ENCODE measurements at places on chromosomes 2 and 18.
A peak's percentile ranks its signal among the peaks of the same experiment; 100 is the strongest.

DNA sequence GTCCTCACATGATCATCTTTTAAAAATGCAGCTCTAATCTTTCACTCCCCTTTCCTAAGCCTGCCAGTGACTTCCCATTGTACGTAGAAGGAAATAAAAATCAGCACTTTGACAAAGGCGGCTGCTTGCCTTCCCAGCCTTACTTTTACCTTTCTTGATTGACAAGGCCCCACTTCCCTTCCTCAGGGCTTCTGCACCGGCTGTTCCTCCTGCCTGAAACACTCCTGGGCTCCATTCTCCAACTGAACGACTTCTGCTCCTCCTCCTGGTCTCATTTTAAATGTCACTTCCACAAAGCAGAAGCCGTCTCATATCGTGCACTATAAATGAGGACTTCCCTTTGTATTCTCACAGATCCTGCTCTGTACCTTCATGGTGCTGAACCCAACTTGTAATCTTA is 56.1 kb downstream of the OSBPL6 start:
- DNase-seq: no peak

DNA sequence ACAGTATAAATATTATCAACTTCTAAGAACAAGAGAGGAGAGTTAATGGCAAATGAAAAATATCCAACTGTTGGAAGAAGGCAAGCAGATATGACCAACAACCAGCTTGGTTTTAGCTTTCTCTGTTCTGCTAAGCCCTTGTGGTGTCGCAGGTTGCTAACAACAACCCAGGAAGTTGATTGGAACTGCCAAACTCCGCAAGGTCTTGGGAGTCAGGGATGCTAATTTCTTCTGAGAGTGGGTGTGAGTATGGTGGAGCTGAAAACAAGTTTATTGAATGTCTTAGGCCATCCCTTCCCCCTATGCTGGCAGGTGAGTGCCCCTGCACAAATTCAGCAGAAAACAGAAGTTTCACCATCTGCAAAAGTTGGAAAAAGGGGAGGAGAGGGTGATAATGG is 17.5 kb downstream of the BZW1 start:
- no peak for DNase-seq

GRCh38 chr2:105446501-105446900 is 47.6 kb upstream of the FHL2 start:
- DNase-seq: no peak

GRCh38 chr18:79615091-79615490 is 64.5 kb upstream of the CTDP1 start:
- peak; percentile 4 for DNase-seq

DNA sequence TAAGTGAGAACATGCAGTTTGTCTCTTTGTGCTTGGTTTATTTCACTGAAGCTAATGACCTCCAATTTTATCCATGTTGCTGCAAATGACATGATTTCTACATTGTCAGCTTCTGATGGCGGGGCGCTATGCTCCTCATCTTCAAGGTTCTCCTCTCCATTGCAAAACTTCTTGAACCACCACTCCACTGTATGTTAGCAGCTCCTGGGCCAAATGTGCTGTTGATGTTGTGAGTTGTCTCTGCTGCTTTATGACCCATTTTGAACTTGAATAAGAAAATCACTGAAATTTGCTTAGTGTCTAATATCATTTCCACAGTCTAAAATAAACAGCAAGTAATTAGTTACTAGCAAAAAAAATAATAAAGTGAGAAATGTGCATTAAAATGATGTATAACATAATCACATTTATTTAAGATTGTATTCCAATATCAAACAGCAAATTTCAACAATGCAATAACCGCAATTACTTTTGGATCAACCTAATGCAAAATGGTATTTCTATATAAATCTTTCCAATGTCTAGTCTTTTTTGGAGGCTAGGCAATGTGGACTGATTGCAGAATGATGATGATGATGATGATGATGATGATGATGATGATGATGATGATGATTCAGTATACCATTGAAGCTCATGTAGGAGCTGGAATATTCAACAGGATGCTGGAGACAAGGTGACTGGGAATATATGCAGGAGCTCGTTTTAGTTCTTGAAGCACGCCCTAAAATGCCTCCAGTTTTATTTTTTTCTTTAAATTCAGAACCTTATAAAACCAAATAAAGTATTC is 304.9 kb upstream of the KYNU start:
- no peak for DNase-seq

DNA sequence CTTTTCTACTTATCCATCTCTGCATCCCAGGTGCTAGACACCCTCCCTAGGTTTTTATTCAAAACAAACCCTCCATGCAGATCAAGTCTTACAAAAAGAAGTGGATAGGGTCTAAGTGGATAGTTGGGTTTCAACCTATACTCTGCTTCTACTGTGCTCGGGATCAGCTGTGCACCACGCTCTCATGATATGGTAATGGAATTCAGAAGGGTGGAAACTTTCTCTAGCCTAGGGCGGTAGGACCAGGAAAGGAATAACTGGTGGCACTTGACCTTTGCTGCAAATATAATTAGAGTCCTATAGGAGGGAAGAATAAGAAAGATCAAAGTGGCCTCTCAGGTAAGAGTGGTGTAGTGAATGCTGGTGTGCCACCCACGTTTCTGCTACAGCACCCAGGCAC is 272.9 kb downstream of the GPD2 start:
- DNase-seq: no peak

- no peak for DNase-seq
Measured at GRCh38 chr2:9124231-9124741, 82.3 kb upstream of the ASAP2 start.

- DNase-seq: peak; percentile 62
Measured at GRCh38 chr2:217631115-217631514, 371.7 kb downstream of the TNS1 start.

- DNase-seq: no peak
Measured at GRCh38 chr2:171469176-171469575, 35.1 kb downstream of the DCAF17 start.

GRCh38 chr2:2831633-2832032 is 500.6 kb upstream of the MYT1L start:
- peak; percentile 84 for DNase-seq

GRCh38 chr2:106356291-106356690 is 111.9 kb downstream of the RGPD3 start:
- no peak for DNase-seq

DNA sequence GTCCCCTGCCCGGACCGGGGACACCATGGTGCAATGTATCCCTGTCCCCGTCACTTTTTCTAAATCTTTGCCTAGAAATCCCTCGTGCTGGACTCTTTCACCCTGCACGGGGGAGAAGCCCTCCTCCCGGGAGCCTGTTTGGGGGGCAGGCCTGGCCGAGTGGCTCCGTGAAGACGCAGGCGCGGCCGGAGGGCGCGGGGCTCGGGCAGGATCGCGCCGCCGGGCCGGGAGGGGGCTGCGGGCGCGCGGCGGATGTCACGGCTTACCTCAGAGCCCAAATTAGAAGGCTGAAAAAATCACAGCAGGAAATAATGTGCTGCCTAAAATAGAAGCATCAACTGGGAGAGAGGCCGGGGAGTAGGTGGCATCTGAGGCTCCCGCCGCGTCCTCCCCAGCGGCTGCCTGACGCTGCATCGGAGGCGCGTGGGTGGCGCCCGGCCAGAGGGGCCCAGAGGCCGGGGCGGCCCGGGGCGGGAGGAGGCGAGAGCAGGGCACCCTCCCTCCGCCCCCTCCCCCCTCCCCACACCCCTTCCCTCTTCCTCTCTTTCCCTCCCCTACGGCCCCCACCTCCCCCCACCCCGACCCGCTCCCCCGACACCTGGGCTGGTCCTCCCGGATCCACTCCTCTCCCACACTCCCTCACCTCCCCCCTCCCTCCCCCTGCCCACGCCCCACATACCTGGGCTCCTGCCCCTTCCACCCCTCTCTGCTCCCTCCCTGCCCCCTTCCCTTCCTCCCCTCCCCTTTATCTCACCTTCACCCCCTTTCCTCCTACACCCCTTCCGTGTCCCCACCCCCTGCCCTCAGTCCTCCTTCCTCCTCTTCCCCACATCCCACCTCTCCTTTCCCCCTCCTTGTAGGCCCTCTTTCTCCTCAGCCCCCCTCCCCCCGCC is 51.9 kb downstream of the SLC4A1AP start:
- DNase-seq: peak; percentile 38

DNA sequence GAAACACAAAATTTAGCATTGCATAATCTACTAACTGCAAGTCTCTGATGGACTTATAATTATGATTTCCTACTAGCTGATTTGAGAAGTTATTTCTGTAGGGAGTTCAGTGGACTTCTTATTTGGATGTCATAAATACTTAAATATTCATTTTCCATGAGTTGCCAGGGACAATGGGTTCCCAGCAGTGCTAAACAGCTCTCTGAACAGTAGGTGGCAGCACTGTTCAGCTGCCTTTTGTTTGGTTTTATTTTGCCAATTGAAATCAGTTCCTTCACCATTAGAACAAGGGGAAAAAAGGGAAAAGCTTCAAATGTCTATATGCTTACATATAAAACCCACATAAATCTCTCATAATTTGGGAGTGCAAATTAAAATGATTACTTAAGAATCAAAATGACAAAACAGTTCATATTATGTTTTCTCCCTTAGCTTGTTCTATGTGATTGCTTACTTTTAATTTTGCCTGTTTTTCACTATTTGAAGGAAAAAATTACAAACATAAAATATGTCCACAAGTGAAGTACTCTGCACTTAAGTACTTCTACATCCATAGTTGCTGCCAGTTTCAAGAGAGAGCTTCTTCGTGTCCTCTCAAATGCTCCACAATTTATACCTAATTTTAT is 898.9 kb downstream of the CPS1 start:
- peak; percentile 39 for DNase-seq

GRCh38 chr2:99806758-99807157 is 316.9 kb upstream of the REV1 start:
- DNase-seq: no peak

GRCh38 chr2:181105562-181105961 is 125.2 kb downstream of the UBE2E3 start:
- no peak for DNase-seq

DNA sequence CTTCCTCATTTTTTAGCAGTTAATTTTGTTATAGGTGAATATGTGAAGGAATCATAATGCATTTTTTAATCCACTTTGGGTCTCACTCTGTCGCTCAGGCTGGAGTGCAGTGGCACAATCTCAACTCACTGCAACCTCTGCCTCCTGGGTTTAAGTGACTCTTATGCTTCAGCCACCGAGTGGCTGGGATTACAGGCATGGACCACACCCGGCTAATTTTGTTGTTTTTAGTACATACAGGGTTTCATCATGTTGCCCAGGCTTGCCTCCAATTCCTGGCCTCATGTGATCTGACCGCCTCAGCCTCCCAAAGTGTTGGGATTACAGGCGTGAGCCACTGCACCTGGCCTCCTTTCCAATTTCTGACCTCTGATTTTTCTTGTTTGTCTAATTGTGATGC is 17.7 kb downstream of the SCYGR5 start:
- DNase-seq: no peak

GRCh38 chr2:236261452-236261851 is 2.8 kb downstream of the ASB18 start:
- DNase-seq: no peak

DNA sequence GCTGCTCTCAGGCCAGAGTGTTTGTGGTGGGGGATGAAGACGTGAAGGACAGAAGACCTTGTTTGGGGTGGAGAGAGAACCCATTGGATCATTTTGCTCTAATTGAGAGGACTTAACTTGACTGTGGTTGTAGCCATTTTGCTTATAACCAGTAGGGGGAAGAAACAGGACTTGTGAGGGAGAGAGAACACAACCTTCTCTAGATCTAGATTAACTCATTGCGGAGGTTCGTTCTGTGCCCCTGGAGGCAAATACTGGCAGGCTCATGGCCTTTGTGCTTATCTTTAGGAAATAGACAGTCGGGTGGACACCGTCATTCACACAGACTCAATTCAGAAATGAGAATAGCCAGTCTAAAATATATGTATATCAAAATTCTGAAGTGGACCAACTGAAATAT is 147.0 kb upstream of the LHCGR start:
- no peak for DNase-seq

- DNase-seq: no peak
Measured at GRCh38 chr2:102512161-102512560, 39.1 kb downstream of the SLC9A4 start.

DNA sequence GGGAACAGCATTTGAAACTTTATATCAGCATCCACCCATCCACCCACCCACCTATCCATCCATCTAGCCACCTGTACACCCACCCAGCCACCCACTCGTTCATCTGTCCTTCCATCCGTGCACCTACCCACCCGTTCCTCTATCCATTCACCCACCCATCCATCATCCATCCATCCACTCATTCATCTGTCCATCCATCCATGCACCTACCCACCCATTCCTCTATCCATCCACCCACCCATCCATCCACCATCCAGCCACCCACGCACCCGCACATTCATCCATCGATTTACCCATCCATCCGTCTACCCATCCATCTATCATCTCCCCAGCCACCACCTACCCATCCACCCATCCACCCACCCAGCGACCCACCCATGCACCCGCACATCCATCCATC is 24.8 kb downstream of the LDLRAD4 start:
- DNase-seq: no peak

GRCh38 chr2:76082509-76082908 is 371.8 kb upstream of the GCFC2 start:
- DNase-seq: no peak

DNA sequence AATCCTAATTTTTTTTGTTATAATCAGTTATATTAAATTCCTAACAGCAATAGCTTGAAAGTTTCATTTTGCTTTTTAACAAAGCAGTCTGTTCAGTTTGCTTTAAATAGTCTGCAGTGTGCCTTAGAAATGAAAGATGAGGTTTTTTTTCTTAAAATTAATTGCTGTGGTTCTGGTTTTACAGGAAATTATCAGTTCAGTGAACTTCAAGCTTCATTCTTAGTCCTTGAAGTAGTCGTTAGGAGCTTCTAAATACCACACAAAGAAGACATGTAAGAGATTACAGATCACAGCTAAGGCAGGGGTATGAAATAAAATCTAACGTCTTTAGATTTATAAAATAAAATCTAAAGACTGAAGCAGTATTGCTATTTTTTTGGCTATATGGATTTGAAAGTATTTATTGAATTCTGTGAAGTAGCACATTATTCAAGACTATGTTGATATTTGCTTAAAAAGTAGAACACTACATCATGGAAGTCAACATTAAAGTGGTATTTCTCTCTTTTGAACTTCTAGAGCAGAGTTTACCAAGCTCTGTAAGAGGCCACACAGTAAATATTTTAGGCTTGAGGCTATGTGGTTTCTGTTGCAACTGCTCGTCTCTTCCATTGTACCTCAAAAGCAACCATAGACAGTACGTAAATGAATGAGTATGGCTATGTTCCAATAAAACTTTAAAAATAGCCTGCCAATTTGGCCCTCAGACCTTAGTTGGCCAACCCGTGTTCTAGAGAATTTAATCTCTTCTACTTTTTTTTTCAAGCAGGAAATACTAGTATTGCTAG is 81.5 kb upstream of the STON1 start:
- no peak for DNase-seq

DNA sequence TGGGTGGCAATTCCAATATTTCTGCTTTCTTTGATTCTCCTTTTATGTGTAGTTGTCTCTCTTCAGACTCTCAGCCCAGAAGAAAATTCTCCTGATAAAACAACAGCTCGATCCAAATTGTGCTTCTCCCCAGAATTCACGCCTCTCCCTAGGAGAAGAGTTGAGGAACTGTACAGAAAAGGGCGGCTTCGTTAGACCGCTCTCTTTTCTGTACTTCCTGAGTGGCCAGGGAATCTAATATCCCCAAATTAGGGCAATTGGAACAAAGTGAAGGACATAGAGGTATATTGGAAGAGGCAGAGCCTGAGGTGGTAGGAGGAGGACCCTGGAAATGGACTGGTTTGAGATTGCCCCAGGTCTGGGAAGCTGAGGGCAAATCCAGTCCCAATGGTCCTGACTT is 5.6 kb downstream of the ADCYAP1 start:
- no peak for DNase-seq

GRCh38 chr2:31150120-31150670 is 12.0 kb upstream of the GALNT14 start:
- DNase-seq: no peak
